CD4-positive, alpha-beta T cell treated with Interferon gamma for 1 hour (primary cell): ENCODE measurements at places on chromosomes 5 and 9.

- no peak for DNase-seq
Measured at GRCh38 chr5:1763548-1763911, 36.1 kb downstream of the MRPL36 start.

DNA sequence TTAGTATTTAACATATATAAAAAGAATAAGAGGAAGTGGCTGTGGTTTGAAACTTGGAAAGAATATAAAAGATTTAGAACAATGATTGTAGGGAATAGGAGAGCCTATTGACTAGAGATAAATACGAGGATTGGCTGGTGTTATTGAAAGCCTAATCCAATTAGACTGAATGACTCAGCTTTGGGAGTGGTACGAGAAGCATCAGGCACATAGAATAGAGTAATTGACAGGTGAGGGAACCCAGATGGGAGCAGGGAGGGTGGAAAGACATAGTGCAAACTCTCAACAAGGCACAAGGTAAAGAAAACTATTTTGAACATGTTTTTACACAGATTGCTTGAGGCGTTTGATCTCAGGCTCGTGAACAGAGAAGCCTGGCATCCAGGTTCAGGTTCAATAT lies 338.9 kb upstream of the KLF9 start:
- DNase-seq, result no peak

DNA sequence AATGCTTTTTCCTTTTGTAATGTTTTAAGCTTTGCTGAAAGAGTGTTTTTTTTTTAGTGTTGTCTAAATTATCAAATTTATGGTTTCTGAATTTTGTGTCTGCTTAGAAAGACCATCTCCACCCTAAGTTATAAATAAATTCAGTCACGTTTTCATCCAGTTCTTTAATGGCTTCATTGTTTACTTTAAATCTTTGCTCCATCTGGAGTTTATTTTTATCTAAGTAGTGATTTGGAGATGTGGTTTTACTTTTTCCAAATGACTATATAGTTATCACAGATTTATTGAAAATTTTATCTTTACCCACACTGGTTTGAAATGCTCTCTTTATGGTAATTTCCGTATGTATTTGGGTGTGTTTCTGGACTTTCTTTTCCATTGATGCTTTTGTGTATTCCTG lies 577.2 kb upstream of the ZNF608 start:
- DNase-seq, result no peak

- peak; percentile 44 for DNase-seq
Measured at GRCh38 chr5:147310059-147310704, 75.4 kb downstream of the STK32A start.

GRCh38 chr5:10990634-10991033 lies 229.6 kb upstream of the DAP start:
- DNase-seq, result no peak

DNA sequence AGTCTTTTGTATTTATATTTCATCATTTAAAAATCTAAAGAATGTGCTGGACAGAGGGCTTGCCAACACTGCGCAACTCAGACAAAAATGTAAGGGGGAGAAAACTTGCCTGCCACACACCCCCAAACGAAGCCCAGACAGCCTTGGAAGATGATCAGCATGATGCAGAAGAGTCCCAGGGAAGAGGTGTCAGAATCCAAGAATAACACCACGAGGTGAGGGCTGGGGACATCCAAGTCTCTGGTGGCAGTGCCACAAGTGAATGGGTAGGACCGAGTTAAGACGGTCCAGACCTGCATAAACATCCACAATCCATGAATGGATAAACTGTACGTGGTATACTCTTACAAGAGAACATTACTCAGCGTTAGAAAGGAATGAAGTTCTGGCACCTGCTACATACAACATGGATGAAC lies 10.4 kb downstream of the EPB41L4B start:
- DNase-seq, result no peak

DNA sequence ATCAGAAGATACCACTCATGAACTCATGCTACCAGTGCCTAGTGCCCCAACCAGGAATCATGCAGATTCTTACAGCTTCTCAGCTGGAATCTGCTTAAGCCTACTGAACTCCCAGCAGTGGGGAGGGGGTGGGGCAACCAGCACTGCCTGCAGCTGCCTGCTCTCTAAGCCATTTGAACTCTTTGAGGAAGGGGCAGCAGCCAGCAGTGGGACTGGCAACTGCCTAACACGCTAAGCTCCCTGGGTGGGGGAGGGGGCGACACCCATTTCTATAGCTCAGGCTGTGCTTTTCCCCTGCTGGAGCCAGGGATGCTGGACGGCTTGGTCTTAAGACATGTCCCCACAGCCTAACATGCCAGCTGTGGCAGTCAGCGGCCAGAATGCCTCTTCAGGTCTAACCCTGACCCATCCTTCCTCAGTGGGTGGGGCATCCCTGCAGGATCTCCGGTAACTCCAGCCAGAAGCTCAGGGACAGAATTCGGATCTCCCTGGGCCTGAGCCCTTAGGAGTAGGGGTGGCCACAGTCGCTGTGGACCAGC lies 889.7 kb downstream of the CDH9 start:
- DNase-seq, result no peak

GRCh38 chr5:17180864-17181723 lies 36.3 kb upstream of the BASP1 start:
- DNase-seq, result no peak

- no peak for DNase-seq
Measured at GRCh38 chr5:142216931-142217330, 107.9 kb downstream of the SPRY4 start.

- no peak for DNase-seq
Measured at GRCh38 chr9:16833296-16833835, 37.1 kb downstream of the BNC2 start.

GRCh38 chr9:92494856-92495255 lies 12.6 kb upstream of the ASPN start:
- no peak for DNase-seq

DNA sequence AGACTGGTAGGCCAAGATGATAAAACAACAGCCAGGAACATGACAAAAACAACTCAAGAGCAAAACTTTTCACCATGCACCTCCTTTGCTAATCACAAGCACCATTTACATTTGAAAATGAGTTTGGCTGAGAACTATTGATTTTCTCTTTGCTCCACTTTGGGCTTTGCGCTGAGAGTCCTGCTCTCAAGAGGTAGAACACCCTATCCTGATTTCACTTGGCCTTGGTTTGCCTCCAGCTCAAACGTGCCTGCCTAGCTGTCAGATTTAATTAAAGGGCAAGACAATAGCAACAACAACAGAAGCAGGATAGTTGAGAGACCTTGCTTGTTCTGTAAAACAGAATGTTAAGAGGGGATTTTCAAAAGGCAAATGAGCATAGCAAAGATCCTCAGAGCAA lies 128.2 kb upstream of the ASTN2 start:
- no peak for DNase-seq

DNA sequence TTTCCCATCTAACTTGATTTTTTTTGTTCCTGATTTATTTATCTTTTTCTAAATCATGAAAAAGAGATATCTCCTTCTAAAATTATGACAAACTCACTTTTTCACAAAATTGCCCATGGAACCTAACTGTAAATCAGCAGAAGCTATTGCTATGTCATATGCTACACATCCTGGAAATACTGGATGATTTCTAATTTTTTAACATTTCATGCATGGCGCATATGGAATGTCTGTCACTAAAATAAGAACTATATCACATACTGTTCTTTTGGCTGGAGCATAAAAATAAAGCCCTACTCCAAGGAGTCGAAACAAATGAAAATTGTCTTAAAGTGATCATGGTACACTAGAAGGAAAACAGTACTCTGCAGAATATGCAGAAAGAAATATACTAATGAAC lies 60.6 kb downstream of the CAMK4 start:
- no peak for DNase-seq
